ENCODE measurements at places on chromosomes 13 and 19.

GRCh38 chr13:111845621-111846351 is 221.2 kb upstream of the SOX1 start:
- no peak for DNase-seq

GRCh38 chr13:99371956-99372355 is 64.8 kb upstream of the GPR183 start:
- no peak for DNase-seq

DNA sequence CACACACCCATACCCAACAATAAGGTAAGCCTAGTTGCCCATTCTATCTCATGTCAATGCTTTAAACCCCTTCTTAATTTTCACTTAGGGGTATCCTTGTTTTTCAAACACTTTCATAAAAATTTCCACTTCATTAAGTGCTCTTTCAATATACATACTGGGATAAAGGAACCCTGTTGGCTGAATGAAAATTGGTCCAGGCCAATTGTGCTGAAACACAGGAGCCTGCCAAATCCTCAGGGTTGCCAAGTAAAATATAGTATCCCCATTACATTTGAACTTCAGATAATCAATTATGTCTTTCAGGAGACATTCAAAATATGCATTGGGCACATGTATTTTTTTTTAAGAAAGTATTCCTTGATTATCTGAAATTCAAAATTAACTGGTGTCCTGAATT is 1131.1 kb downstream of the SLITRK1 start:
- DNase-seq, result no peak

- DNase-seq, result no peak
These were observed 10.0 kb upstream of the IGFL3 start for GRCh38 chr19:46134527-46134926.

DNA sequence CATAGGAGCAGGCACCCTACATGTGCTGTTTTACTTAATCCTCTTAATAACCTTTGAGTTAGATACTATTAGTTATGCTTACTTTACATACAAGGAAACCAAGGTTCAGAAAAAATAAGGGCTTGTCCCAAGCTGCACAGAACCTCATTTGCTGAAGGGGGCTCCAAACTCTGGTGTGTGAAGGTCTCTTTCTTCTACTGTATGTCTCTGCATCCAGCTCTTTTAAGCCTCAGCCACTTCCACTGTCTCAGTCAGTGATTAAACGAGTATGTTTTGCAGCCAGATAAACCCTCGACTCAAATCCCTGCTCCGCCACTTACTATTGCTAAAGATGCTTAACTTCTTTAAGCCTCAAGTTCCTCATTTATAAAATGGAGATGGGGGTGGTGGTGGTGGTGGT is 112.4 kb upstream of the WASF3 start:
- DNase-seq, result no peak

- DNase-seq, result no peak
These were observed 301 bp downstream of the POP4 start for GRCh38 chr19:29606420-29606747.

DNA sequence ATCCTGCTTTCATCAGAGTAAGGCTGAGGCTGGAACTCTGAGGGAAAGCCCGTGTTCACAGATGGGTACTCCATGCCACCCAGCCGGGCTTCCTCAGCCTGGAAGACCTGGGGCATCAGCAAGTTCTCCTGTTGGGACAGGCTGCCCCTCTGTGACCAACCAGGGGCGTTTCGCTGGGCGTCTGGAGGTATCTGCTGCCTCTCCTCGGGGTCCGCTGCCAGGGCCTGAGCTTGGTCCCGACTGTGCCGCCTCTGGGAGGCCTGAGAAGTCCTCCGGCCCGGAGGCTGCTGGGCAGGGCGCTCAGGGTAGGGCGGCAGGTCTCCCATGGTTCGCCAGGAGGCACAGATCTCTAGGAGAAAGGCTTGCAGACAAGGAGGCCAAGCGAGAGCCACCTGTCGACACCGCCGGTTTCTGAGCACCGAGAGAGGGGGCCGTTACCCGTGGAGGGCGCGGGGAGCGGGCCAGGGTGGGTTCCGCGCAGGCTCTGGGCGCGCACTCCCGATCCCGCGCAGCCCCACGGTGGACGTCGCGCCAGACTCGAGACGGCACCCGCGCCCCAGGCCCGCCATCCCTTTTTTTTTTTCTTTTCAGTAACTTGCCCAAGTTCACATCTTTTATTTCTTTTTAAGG is at the start of gene RSPH6A:
RSPH6A (minus strand) TSS at position 458 of the 630 bp plus-strand sequence; CDS start at position 326, 132 bp downstream.
- DNase-seq, result no peak

- no peak for DNase-seq
These were observed 2.3 kb upstream of the TGDS start for GRCh38 chr13:94598281-94598680.

- no peak for DNase-seq
These were observed 19.6 kb downstream of the TMEM150B start for GRCh38 chr19:55305491-55305890.

GRCh38 chr13:97235549-97236231 is 13.6 kb downstream of the MBNL2 start:
- no peak for DNase-seq

GRCh38 chr13:95471960-95472359 is 80.6 kb upstream of the CLDN10 start:
- no peak for DNase-seq

GRCh38 chr19:10568062-10568825 is 535 bp downstream of the CDKN2D start:
- DNase-seq, result no peak

GRCh38 chr13:43551897-43552456 is 234.8 kb downstream of the ENOX1 start:
- DNase-seq, result no peak

GRCh38 chr13:24261566-24261965 is 47.8 kb upstream of the C1QTNF9 start:
- DNase-seq, result no peak

GRCh38 chr19:54211235-54211634 is 10.6 kb downstream of the RPS9 start:
- DNase-seq, result no peak

GRCh38 chr19:28644169-28644775 is 568.7 kb downstream of the UQCRFS1 start:
- no peak for DNase-seq

- no peak for DNase-seq
These were observed 21.7 kb downstream of the UBE2L5 start for GRCh38 chr13:30443957-30444404.

GRCh38 chr13:103288114-103288513 is 221.9 kb upstream of the SLC10A2 start:
- DNase-seq, result peak; percentile 14

DNA sequence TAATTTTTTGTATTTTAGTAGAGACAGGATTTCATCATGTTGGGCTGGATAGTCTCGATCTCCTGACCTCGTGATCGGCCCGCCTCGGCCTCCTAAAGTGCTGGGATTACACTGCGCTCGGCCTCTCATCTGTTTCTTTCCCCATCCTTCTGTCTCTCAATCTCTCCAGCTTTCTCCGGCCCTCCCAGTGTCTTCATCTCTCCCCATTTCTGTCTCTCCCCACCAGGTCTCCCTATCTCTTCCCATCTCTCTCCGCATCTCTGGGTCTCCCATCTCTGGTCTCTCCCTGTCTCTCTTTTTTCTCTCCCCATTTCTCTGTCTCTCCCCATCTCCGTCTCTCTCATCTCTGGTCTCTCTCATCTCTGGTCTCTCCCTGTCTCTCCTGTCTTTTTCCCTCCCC is 12.2 kb upstream of the NFIX start:
- DNase-seq, result no peak

DNA sequence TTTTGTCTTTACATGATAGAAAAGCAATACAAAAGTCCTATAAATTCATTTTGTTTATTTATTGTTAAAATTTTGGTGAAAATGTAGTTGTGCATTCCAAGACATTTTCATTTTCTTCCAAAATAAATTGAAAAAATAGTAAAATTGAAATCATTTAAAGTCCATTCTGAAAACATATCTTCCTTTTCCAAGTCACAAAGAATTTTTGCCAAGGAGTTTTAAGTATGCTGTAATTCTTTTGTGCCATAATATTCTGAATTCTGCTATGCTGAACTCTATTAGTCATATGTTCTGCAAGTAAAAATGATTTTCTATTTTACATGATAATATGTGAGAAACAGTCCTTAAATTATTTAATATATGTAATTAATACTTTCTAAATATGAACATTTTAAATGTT is 879.6 kb upstream of the SLC10A2 start:
- no peak for DNase-seq

DNA sequence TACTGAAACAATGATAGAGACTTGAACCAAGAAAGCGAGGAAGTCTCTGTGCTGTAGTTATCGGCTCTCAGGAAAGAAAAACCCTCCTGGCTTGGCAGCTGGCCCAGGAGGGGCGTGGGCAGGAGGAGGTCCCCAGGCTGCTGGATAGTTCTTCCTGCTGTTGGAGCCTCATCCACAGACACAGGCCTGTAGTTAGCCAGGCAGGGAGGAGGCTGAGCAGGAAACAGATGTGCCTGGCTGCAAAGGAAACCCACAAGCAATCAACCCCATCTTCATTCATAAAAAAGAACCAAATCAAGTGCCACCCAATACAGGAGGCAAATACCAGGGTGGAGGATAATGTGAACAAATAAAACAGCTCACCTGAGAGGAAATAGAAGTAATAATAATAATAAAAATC is 86.2 kb downstream of the IRS2 start:
- peak; percentile 86 for DNase-seq

DNA sequence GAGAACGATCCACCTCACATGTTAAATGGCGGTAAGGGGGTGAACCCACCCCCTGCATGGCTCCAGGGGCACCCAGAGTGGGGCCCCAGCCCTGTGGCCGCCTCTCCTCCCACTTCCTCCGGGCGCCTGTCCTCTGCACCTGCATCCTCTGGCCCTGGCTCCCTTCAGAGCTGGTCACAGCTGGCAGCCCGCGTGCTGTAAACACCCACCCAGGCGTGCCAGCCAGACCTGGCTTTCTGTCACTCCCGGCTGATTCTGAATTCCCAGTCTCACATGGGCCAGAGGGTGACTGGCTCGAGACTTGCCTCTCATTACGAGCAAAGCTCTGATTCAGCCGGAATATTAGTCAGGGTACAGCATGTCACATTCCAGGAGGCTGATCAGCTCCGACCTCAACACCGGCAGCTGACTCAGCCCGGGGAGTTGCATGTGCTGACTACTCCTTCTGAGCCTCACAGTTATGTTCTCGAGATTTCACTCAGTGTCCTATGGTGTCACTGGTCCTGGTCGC is 75.1 kb downstream of the GNG7 start:
- DNase-seq, result no peak

GRCh38 chr19:51905206-51905605 is 389 bp upstream of the ZNF649 start:
- no peak for DNase-seq

- peak; percentile 8 for DNase-seq
These were observed 34.2 kb upstream of the ZNF254 start for GRCh38 chr19:24052811-24053210.

GRCh38 chr19:5292822-5293611 is 47.6 kb downstream of the PTPRS start:
- DNase-seq, result no peak

- DNase-seq, result peak; percentile 49
These were observed 539 bp downstream of the U2AF1L4 start for GRCh38 chr19:35744430-35745327.

DNA sequence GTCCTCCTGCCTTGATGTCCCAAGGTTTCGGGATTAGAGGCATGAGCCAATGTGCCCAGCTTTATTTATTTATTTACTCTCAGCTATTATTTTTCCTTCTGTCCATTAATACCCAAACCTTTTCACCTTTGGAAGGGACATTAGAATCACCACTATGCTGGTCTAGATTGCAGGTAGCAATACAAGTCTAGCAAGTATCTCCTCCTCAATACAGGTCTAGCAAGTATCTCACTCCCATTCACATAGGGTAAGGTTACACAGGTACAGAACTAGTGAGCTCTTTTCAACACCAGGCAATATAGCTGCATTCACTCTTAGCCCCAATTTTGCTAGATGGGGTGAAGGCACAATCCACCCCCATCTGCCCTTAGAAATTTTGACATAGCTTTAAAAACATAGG is 17.4 kb upstream of the SPRYD7 start:
- no peak for DNase-seq

DNA sequence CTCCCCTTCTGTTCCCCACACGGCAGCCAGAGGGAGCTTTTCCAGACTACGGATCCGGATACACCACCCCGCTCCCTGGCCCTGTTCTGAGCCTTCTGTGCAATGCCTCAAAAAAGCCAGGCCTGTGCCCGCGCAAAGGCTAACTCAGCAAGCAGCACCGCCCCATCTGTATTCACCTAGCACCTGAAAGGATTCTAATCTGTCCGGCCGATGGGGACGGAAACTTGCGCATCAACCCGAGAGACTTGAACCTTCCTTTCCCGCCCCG is 589 bp downstream of the ZBTB45 start:
- peak; percentile 83 for DNase-seq

GRCh38 chr13:113183450-113184129 is 24.9 kb downstream of the PCID2 start:
- DNase-seq, result no peak

DNA sequence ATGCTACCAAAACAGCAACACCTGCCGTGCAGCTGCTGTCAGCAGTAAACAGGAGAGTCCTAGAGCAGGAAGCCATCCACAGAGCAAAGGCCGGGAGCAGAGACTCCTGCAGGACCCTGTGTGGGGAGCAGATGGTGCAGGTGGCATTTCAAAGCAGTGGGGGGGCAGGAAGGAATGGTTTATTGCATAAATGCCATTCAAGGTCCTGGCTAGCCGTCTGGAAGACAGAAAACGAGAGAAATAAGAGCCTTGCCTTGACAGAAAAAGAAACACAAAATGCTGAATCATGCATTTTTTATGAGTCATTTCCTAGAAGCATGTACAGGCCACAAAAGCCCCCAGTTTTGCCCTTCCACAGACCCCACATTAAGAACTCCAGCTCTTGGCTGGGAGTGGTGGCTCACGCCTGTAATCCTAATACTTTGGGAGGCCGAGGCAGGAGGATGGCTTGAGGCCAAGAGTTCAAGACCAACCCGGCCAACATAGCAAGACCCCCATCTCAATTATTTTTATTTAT is 5.4 kb downstream of the RSPH6A start:
- peak; percentile 26 for DNase-seq

DNA sequence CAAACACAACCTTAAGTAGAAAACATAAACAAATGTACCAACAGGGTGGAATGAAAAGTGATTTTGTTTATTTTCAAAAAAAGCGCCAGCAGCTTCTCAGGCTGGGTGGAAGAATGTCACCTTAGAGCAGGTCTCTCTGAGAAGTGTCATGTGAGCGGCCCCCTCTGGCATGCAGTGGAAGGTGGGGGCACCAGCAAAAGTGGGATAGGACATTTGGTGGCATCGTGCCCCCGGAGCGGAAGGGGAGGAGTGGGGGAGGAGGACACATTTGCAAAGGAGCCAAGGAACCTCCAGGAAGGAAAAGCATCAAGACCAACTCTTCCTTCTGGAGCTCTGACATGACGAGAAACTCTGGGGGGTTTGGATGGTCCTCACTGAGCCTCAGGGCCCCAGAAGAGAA is 635.3 kb downstream of the UQCRFS1 start:
- no peak for DNase-seq
